Central memory CD4-positive, alpha-beta T cell (primary cell): ENCODE measurements at places on chromosomes 6 and 20.
A peak's percentile ranks its signal among the peaks of the same experiment; 100 is the strongest.

GRCh38 chr6:37433657-37434271 lies 743 bp downstream of the CMTR1 start:
- peak; percentile 44 for DNase-seq

DNA sequence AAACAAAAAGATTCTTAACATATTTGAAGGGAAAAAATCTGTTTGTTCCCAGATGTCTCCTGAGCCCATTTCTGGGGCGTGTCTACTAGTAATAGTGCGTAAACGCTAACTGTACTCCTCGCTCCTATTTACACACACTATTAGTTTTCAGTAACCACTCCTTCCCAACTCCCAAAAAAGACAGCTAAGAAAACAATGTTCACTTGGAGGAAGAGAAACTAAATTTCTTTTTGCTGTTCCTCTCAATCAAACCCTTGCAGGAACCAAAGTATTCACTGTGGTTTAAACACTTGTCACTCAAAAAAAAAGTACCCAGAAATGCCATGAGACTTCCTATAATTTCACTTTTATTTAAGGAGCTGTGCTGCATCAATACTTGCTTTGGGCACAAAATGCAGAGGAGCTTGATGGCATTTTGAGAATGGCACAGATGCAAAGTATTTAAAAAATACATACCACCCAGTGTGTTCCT lies 118.2 kb downstream of the BACH2 start:
- no peak for DNase-seq

GRCh38 chr6:42012501-42013133 lies 37.7 kb upstream of the TAF8 start:
- no peak for DNase-seq

DNA sequence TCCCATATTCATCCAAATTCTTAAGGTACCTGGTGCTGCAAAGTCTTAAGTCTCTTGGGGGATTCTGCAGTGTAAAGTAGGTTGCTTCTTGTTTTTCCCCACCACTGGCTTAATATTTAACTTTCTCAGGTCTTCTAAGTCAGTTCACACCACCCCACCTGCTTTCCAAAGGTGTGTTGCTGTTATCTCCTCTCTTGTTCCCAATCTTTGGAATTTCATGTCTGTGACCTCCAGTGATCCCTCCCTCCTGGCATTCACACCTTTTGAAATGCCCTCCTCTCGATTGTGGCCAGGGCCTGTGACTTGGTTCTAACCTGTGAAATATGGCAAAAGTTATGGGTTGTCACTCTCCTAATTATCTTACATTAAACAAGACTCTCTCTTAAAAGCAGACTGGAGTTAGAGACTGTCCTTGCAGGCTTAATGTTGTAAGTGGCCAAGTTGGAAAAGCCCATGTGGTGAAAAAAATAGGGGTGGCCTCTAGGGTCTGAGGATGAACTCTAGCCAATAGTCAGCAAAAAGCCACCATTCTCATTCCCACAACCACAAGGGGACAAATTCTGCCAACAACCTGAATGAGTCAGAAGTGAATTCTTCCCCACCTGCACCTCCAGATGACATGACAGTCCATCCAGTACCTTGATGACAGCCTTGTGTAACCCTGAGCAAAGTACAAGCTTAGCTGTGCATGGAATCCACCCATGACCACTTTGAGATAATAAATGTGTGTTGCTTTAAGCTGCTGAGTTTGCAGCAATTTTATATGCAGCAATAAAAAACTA lies 45.1 kb downstream of the ADGRF1 start:
- DNase-seq = no peak

DNA sequence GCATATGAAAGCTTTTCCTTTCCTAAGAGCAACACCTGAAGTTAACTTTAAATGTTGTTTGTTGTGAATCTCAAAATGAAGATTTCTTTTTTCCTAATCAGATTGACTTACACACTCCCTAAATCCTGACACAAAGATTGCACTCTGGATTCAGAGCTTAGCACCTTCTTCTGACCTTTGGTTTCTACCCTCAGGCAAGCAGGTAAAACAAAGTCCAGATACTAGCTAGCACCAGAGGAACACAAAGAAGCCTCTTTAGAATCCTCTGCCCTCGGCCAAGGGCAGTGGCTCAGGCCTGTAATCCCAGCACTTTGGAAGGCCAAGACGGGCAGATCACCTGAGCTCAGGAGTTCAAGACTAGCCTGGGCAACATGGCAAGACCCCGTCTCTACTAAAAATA lies 14.5 kb downstream of the SERAC1 start:
- DNase-seq = no peak

- DNase-seq = no peak
These were observed 70.4 kb upstream of the SYNJ2 start for GRCh38 chr6:157911278-157911677.

- no peak for DNase-seq
These were observed 50.6 kb downstream of the CHD6 start for GRCh38 chr20:41567615-41568014.

DNA sequence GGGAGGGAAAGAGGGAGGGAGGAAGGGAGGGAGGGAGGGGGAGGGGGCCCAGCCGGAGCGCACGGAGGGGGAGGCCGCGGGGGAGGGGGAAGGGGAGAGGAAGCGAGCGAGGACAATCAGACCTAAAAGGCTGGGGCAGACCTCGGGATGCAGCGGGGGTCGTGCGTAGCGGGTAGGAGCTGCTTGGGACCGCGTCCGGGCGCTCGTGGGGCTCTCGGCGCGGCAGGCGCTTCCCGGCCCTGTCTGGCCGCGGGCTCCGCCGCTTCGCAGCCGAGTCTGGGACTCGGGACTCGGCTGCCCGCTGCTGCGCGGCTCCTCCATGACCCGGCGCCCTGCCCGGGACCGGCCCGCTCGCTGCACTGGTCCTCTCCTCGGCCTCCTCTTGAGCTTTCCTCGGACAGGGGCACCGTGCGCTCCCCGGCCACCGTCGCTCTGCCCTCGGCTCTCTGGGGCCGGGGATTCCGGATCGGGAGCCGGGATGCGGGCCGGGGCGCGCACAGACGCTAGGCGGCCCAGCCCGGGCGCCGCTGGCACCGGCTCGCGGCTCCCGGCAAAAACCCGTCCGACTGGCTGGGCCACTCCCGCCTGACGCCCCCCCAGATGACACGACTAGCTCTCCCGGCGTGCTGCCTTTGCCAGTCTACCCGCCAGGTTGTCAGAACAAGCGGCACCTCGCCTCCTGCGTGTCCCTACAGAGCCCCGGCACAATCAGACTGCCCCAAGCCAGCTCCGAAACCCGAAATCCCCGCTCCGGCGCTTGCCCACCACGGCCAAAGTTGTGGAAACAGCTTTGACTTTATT lies 2.2 kb downstream of the TFAP2A start:
- DNase-seq = no peak

DNA sequence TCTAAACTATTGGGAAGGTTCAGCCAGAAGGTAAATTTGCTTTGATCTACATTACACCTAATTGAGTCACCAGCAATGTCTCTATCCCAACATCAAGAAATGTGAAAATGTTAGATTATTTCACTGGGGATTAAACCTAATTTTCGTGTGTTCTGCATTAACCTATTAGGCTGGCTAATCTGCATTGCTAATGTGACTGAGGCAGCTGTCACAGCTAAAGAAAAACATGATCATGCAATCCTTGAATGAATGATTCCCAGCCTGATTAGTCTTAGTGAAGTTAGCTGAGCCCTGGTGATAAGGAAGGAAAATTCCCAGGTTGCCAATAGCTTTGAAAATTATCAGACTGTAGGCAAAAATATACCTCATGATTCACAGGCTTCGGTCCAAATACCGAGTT lies 135.3 kb downstream of the LINC00237 start:
- no peak for DNase-seq

GRCh38 chr6:108561742-108562502 lies 1.2 kb downstream of the FOXO3 start:
- DNase-seq = no peak
